Left lobe of liver (tissue), 2 donors: ENCODE measurements at places on chromosomes 13 and 19. TPM values are rescaled to one million over a fixed set of nuclear protein-coding genes. Genes with fewer than 3 reads are reported as not detected.

Gene TTYH1
- 0.33 TPM for total RNA-seq

Gene FAM83E
- 0.18 TPM for total RNA-seq

Gene PSPN
- 1.3 TPM for total RNA-seq

Gene GZMM
- 0.33 TPM for total RNA-seq

Gene BEST2
- total RNA-seq, result not detected

Gene AMER2
- not detected for total RNA-seq
